ENCODE measurements at places on chromosomes 12 and 14.

DNA sequence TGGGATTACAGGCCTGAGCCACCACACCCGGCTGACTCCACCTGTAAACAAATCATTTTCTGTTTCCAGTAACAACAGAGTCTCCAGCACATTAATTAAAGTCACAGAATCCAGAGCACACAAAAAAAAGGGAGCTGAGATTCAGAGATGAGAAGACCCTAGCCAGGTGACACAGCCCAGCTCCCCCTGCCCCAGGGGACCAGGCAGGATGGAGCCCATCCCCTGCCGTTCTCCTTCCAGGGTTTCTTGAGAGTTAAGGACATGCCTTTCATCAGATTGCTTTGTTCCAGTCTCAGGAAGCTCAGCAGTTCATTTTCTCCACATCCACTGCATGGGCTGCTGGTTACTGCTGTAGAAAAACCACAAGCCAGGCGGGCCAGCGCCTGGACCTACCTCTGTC is 81.2 kb downstream of the RIMBP2 start:
- DNase-seq = no peak

DNA sequence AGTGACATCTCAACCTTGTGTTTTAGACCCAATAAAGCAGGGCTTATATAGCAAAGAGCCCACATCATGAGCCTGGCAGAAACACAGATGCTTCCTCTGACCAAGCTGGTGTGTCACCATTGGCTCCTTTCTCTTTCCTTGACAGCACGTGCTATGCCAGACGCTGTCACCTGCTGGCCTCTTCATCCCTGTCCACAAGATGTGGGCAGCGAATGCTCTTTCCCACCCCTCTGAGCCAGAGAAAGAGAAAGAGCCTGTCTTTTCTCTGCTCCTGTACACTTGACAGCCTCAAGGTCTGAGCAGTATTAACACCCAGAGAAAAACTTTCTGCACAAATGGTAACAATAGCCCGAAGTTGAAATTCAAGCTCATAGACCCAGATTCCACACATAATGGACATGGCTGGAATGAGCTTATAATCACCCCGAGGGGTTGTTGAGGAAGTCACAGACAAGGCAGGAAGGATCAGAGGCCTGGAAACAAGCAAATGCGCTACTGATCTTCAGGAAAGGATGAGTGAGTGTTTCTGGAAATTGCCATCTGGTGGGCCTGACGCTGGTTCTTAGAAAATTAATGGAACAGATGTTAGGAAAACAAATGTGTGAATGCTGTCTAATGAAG is 8.9 kb downstream of the TGFB3 start:
- no peak for DNase-seq

GRCh38 chr14:95307402-95308041 is 12.2 kb downstream of the CLMN start:
- DNase-seq = no peak

DNA sequence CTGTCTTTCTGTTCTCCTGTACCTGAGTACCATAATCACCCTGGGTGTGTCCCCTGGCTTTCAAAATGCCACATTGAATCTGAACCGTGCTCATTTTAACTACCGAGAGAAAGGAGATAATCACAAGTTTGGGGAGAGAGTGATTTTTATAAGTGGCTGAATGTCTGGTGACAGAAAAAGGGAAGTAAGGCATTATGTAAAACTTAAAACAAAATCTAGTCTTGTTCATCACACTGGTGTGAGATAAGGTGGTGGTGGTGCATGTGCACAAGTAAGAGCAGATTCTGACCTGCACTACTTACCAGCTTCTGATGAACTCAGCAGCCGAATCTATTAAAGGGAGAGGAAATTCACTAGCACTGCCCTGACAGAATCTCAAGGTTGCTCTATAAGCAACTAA is 56.3 kb downstream of the SPPL3 start:
- DNase-seq = no peak

DNA sequence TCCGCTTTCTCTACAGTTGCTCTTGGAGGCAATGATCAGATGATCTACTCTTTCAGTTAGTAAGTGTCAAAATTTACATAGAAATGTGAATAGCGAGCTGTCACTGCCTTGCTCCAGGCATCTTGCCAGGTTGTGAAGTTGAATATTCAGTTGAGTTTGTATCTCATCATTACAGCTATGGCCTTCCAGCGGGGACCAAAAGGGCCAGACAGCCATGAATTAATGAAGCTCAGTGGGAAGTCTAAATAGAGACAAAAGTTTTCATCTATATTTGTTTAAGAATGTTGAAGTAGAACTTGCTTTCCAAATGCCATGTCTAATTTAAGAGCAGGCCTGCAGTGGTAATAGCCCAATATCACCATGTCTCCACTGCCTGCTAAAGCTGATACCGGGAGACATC is 387.8 kb downstream of the FLRT2 start:
- no peak for DNase-seq
